ENCODE measurements at places on chromosomes 11 and 22. TPM values are rescaled to one million over a fixed set of nuclear protein-coding genes. Genes with fewer than 3 reads are reported as not detected.

- H3K27me3 ChIP-seq = no peaks in the 10 kb centered on the region
- H3K36me3 ChIP-seq = no peaks in the 10 kb centered on the region
- peaks cover 20% of the 10 kb centered on the region for H3K4me1 ChIP-seq
- DNase-seq = no peak
- H3K4me3 ChIP-seq = no peak overlapping the region
Measured at GRCh38 chr11:1260023-1260501, 37.2 kb downstream of the MUC5B start.

DNA sequence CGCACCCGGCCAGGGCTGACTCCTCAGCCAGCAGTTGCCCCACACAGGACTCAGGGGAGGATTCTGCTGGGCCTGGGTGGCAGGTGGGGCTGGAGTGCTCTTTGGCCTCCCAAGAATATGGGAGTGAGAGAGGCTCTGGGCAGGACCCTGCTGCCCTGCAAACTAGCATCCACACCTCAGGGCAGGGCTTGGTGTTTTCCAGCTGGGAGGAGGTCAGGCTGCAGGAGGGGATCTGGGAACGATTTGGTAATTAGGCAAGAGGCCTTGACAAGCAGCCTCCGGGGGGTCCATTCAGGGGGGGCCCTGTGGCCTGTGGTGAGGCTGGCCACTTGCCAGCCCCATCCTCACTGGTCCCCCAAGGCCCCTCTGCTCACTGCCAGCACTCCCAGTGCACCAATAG lies 35.8 kb downstream of the WNT11 start:
- no peak overlapping the region for H3K27ac ChIP-seq
- H3K4me1 ChIP-seq = no peaks in the 10 kb centered on the region
- DNase-seq = no peak
- no peaks in the 10 kb centered on the region for H3K36me3 ChIP-seq
- H3K4me3 ChIP-seq = no peak overlapping the region

DNA sequence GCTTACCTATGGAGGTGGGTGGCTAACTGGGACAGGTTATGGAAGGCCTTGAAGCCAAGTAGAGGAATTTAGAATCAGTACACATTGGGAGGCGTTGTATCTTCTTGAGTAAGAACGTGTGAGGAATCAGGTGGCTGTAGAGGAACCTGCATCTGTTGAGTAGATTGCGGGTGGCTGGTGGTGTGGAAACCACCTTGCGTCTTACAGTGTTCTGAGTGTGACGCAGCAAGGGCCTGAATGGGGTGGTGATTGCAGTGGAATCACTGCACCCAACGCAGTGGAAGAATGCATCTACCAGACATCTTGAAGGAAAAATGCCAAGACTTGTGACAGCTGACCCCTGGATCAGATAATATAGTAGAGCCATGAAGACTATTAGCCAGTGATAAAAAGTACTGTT lies 110.8 kb upstream of the NNMT start:
- no peak for DNase-seq
- no peak overlapping the region for H3K4me3 ChIP-seq
- H3K27me3 ChIP-seq = no peaks in the 10 kb centered on the region
- no peak overlapping the region for H3K27ac ChIP-seq
- peaks cover 54% of the 10 kb centered on the region for H3K36me3 ChIP-seq
- peaks cover 7% of the 10 kb centered on the region for H3K4me1 ChIP-seq

Gene GAL3ST1
- total RNA-seq = 1.1 TPM

Gene NCR3LG1
- 6.1 TPM for total RNA-seq
